CD4-positive, alpha-beta T cell treated with Interleukin-12 subunit alpha and Interleukin-12 subunit beta, for 1 hour (primary cell): ENCODE measurements at places on chromosomes 16 and 17.

- no peak for DNase-seq
Measured at GRCh38 chr17:80389011-80389995, 25.7 kb upstream of the ENDOV start.

GRCh38 chr16:77882358-77882757 is 94.0 kb downstream of the VAT1L start:
- no peak for DNase-seq

DNA sequence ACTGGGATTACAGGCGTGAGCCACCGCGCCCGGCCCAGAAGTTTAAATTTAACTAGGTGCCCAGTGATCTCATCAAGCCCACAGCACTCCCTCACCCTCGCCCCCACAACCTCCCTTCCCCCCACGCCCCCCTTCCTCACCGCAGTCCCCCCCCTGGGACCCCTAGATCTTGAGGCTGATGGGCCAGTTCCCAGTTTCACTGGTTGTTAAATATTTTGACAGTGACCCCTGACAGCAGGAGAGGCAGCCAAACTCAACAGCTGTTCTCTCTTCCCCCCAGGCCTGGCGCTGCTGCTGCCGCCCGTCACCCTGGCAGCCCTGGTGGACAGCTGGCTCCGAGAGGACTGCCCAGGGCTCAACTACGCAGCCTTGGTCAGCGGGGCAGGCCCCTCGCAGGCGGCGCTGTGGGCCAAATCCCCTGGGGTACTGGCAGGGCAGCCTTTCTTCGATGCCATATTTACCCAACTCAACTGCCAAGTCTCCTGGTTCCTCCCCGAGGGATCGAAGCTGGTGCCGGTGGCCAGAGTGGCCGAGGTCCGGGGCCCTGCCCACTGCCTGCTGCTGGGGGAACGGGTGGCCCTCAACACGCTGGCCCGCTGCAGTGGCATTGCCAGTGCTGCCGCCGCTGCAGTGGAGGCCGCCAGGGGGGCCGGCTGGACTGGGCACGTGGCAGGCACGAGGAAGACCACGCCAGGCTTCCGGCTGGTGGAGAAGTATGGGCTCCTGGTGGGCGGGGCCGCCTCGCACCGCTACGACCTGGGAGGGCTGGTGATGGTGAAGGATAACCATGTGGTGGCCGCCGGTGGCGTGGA is 15.6 kb downstream of the QPRT start:
- DNase-seq = no peak

- DNase-seq = no peak
Measured at GRCh38 chr17:17325228-17325627, 22.1 kb downstream of the NT5M start.

- DNase-seq = no peak
Measured at GRCh38 chr17:27762527-27763305, 37.6 kb downstream of the NOS2 start.

GRCh38 chr17:70110443-70110880 is 35.4 kb downstream of the KCNJ16 start:
- DNase-seq = no peak

DNA sequence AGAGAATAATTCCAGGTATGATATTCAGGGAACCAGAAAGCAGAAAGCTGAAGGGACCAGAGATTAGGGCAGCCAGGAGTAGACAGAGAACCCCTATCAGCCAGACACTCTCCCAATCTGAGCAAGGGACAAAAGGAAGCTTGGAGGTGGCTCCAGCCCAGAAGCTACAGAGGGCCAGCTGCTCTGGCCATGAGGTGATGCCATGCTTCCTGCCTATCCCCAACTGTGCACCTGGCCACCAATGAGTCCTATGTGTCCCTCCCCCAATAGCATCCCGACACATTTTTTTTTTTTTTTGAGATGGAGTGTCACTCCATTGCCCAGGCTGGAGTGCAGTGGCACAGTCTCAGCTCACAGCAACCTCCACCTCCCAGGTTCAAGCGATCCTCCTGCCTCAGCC is 30.0 kb downstream of the NSMCE1 start:
- DNase-seq = no peak

- no peak for DNase-seq
Measured at GRCh38 chr17:60659156-60659555, 18.5 kb upstream of the BCAS3 start.

GRCh38 chr17:35104844-35105450 is 14.7 kb downstream of the RAD51D start:
- no peak for DNase-seq

DNA sequence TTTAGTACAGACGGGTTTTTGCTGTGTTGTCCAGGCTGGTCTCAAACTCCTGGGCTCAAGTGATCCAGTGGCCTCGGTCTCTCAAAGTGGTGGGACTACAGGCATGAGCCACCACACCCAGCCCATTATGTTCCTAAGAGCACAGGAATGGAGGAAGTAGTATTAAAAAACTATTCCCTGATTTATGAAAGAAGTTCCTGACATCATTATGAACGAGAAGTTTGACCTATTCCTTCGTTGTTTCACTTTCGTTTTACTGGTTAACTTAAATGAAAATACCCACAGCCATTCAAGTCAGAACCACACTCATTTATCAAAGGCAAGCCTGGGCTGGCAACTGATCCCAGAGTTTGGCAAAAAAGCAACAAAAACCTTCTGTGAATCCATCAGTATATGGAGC is 13.5 kb upstream of the CBX4 start:
- DNase-seq = no peak

DNA sequence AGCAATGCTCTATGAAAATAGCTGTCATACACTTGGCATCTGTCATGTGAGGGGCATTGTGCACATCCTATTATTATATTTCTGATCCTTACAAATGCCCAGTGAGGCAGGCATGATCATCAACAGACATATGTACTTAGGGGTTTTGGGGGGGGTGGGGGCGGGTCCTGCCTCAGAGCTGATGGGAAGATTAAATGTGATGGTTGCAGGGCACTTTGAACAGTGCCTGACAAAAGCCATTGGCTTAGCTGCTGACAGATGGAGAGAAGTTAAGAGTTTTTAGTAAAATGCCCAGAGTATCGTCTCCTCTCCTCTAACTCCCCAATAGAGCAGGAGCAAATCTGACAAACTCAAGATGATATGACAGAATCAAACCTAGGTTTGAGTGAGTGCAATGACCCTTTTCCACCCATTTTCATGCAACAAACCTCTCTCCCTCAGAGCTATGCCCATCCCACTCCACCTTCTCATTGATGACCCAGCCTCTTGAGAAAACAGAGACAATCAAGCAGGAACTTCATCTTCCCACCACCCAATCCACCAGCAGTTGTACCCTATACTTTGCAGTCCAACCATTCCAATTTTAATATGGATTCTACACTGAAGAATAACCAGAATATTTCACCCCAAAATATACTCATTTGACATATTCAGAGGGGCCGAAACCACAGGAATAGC is 4.8 kb downstream of the KLHL11 start:
- no peak for DNase-seq

DNA sequence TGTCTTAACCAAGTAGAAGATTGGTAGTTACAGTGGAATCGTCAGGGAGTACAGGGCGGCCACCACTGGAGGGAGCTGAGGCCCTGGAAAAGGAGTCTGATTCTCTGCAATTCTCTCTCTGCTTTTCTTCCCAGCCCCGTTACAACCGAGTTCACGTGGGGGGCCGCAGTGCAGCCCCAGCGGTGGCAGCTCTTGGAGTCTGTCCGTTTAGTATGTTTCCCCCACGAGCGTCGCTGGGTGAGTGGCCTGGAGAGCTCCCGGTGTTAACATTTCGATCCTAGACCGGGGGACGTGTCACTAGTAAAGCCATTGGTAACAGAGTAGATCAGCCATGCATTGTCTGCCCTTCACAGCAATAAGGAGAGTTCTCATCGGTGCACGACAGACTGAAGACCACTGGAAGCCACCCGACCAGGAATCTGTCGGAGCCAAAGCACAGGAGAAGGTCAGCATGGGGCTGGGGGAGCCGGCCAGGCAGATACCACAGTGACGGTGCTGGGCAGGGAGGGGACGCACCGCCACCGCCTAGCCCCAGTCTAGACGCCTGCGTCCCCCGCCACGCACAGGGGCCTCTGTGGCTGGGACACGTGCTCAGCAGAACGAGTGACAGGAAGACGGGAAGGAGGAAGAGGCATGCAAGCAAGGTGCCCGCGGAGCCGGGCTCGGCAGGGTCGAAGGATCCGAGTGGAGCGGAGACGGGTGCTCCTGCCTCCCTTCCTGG is 15.7 kb downstream of the SLC16A3 start:
- no peak for DNase-seq

- no peak for DNase-seq
Measured at GRCh38 chr17:74239172-74239571, 25.8 kb downstream of the TTYH2 start.

- DNase-seq = no peak
Measured at GRCh38 chr16:70695331-70696070, 9.6 kb upstream of the MTSS2 start.

DNA sequence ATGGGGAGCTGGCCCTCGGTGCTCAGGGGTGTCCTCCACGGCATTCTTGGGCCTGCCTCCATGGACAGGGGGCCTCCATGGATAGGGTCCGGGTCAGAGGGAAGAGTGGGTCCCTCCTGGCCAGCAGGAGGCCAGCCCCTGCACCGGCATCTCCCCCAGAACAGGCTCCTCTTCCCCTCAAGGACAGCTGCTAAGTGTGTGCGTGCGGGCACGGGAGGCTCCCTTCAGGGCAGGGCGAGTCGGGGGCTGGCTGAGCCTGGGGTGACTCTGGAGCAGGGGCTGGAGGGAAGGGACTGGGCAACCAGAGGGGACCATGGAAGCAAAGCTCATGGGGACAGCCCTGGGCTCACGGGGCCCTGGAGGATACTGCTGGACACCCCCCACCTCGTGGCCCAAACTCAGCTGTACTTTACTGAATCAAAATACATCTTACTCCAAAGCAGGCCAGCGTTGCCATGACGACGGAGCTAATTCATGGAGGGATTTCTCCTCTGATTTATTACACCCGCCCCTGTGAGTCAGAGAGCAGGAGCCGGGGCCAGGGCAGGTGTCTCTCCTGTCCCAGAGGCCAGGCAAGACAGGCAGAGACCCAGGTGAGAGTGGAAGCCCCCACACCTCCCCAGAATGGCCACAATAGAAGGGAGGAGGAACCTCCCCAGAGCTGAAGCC is 2.1 kb downstream of the CASKIN1 start:
- no peak for DNase-seq

- DNase-seq = no peak
Measured at GRCh38 chr17:49480836-49481615, 14.1 kb upstream of the NGFR start.

- peak; percentile 64 for DNase-seq
Measured at GRCh38 chr17:45234641-45235415, 13.1 kb downstream of the FMNL1 start.

DNA sequence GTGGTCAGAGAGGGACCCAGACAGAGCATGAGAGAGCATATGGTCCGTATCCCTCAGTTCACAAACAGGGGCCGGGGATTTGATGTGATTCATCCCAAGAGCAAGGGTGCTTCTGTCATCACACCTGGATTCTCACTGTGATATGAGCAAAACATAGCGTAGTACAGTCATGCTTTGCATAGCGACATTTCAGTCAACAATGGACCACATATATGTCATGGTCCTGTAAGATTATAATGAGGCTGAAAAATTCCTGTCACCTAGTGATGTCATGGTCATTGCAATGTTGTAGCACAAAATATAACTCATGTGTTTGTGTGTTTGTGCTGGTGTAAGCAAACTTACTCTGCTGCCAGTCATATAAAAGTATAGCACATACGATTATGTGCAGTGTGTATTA is 207.4 kb upstream of the CDH13 start:
- no peak for DNase-seq

DNA sequence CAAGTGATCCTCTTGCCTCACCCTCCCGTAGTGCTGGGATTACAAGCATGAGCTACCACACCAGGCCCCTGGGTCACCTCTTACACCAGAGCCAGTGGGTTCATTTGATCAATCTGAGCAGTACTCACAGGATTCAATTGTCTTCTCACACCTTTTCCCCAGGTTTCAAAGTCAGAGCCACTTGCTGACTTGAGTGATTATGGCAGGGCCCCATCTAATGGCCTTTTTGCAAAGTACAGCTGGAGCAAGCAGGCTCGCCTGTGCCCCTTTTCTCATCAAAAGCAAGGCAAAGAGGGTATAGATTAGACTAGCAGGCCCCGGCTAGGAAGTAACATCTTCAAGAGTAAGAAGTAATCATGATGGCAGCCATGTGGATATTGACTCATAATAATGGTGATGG is 114.8 kb upstream of the NOL11 start:
- peak; percentile 62 for DNase-seq

GRCh38 chr16:55909876-55910275 is 34.7 kb upstream of the CES5A start:
- no peak for DNase-seq

DNA sequence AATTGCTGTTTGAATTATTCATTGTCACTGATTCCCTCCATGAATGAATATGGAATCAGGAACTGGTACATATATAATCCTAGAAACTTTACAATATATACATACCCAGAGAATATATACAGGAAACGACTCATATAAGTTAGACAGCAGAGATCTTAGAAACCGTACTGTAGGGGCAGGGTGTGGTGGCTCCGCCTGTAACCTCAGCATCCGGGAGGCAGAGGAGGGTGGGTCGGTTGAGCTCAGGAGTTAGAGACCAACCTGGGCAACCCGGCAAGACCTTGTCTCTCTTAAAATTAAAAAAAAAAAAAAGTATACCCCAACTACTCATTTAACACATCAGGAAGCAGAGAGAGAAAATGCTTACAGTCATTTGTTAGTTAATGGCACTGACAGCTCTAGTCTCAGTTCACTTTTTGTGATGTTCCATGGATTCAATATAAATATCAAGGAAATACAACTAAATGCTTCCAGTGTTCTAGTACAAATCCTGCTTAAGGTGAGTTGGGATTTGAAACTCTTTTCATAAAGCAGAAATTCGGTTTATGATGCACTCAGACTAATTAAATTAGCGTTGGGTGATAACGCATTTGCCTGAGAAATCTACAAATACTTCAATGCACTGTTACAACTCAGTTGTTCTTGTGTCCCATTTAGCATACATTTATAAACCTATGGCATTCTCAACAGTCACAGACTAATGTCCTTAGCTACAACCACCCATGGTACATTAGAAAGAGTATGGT is 5.6 kb downstream of the GLG1 start:
- DNase-seq = peak; percentile 78

- no peak for DNase-seq
Measured at GRCh38 chr16:47581114-47581513, 120.0 kb downstream of the PHKB start.

GRCh38 chr17:38925263-38925995 is at the start of gene LASP1NB:
LASP1NB (plus strand) TSS chr17:38925614.
- peak; percentile 55 for DNase-seq

DNA sequence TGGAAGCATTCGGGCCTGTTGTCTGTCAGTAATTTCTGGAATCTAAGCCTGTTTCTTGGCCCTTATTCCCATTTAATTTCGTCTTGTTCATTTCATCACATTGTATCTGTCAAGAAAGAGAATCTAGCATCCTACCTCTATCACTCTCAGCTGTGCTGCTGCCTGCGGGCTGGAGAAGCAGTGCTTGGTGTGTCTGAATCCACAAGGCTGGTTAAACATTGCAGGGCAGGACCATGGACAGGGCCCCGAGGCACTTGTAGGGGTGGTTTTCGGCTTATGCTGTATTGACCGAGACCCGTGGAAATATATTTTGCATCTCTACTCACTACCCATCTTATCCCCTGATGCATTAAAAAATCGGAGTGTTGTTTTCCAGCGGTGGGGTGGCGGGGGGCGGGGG is 3.1 kb downstream of the RAB11FIP4 start:
- DNase-seq = peak; percentile 19

GRCh38 chr16:84454611-84455010 is 49.8 kb downstream of the MEAK7 start:
- DNase-seq = no peak

- DNase-seq = peak; percentile 73
Measured at GRCh38 chr17:7250695-7251627, 573 bp downstream of the CTDNEP1 start.

- no peak for DNase-seq
Measured at GRCh38 chr17:36661688-36662087, 60.3 kb downstream of the MRM1 start.

GRCh38 chr17:68228817-68229570 is 18.8 kb upstream of the AMZ2 start:
- no peak for DNase-seq
